ENCODE measurements at places on chromosomes 11 and 22. TPM values are rescaled to one million over a fixed set of nuclear protein-coding genes. Genes with fewer than 3 reads are reported as not detected.

DSCAML1 gene
- 0.94 TPM for total RNA-seq

DNA sequence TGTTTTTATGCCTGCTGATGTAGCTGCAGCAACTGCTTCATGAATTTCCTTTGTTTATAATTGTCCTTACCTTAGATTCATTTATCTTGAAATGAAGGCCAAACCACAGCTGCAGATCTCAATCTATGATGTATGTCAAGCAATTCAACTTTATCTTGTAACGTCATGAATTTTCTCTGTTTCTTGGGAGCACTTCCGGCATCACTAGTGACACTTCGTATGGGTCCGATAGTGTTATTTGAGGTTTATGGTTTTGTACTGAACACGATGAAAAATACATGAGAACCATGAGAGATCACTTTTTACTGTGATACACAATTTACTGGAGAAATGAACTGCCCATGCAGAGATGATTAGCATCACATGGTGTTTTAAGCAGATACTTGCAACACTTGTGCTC lies 98.5 kb downstream of the CSTPP1 start:
- no peak overlapping the region for H3K4me3 ChIP-seq
- no peaks in the 10 kb centered on the region for H3K4me1 ChIP-seq
- H3K27ac ChIP-seq = no peak overlapping the region

DNA sequence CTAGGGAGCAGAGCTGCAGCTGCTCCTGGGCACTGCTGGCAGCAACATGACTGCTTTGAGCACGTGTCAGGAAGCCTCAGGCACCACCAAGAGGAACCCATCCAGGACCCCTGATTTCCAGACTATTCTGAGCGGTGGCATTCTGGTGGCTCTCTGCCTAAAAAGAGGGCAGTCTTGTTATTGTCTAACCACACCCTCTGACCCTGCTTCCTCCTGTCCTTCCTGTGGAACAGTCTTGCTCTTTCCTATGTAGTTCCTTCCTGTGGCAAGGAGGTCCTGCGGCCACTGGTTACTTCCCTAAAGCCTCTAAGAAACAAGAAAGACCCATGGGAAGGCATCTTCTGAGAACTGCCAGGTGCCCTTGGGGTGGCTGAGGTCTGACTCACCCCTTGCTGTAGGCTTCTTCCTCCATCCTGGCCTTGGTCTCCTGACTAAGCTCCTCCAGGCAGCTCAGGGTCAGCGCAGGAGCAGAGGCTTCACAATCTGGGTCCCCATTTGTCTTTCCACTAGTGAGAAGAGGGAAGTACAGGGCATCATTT lies 13.1 kb upstream of the LYVE1 start:
- DNase-seq = no peak
- no peaks in the 10 kb centered on the region for H3K4me1 ChIP-seq
- H3K4me3 ChIP-seq = no peak overlapping the region
- no peaks in the 10 kb centered on the region for H3K36me3 ChIP-seq
- peaks cover 7% of the 10 kb centered on the region for H3K27me3 ChIP-seq

SYCE3 gene
- 1.9 TPM for total RNA-seq

DNA sequence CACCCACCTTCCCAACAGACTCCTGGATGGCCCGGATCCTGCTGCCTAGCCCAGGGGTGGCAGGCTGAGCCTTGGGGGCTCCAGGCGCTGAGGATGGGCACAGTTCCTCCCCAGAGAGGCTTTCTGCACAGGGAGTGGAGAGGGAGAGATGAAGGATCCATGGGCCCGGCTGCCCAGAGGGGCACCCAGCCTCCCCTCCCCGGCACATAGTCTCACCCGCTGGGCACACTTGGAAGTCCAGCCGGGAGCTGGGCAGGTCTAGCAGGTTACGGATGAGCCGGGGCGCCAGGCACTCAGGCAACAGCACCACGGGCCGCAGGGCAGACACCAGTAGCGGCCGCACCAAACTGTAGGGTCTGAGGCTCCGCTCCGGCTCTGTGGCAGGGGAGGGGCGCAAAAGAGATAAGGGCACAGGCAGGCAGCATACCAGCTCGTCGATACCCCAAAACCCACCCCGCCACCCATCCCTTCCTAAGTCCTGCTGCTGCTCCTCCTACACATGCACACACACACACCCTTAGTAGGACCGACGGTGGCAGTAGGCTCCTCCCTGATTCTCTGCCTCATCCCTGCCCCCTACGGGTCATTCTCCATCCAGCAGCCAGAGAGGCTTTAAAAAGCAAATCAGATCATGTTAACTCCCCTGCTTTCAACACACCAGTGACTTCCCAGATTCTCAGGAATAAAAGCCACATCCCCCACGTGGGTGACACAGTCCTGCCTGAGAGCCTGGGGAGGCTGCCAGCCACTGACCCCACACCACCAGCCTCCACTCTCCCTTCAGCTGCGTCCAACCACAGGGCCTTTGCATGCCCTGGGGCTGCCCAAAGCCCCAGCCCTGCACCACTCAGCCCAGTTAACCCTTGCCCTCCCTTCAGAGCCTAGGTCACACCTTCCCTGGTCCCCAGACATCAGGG lies 6.5 kb upstream of the MFNG start:
- peak; percentile 39 for DNase-seq
- no peak overlapping the region for H3K4me3 ChIP-seq
- no peaks in the 10 kb centered on the region for H3K27me3 ChIP-seq
- H3K4me1 ChIP-seq = peaks cover 27% of the 10 kb centered on the region
- no peaks in the 10 kb centered on the region for H3K36me3 ChIP-seq
- H3K27ac ChIP-seq = no peak overlapping the region

GRCh38 chr22:39254789-39255298 lies 10.1 kb upstream of the PDGFB start:
- peak overlapping the region; percentile 70 for H3K27ac ChIP-seq
- peak; percentile 67 for DNase-seq
- H3K4me3 ChIP-seq = peak overlapping the region; percentile 51
- H3K27me3 ChIP-seq = peaks cover 44% of the 10 kb centered on the region
- H3K4me1 ChIP-seq = peaks cover 24% of the 10 kb centered on the region
- H3K36me3 ChIP-seq = no peaks in the 10 kb centered on the region

- H3K36me3 ChIP-seq = peaks cover 2% of the 10 kb centered on the region
- peaks cover 32% of the 10 kb centered on the region for H3K4me1 ChIP-seq
- no peaks in the 10 kb centered on the region for H3K27me3 ChIP-seq
- no peak overlapping the region for H3K27ac ChIP-seq
- peak; percentile 64 for DNase-seq
- no peak overlapping the region for H3K4me3 ChIP-seq
Observed at GRCh38 chr11:95084509-95084908, 5.1 kb upstream of the ENDOD1 start.

- no peak for DNase-seq
- H3K27ac ChIP-seq = no peak overlapping the region
- H3K4me3 ChIP-seq = no peak overlapping the region
- H3K27me3 ChIP-seq = no peaks in the 10 kb centered on the region
Observed at GRCh38 chr22:49955581-49956417, 4.8 kb upstream of the PIM3 start.

DNA sequence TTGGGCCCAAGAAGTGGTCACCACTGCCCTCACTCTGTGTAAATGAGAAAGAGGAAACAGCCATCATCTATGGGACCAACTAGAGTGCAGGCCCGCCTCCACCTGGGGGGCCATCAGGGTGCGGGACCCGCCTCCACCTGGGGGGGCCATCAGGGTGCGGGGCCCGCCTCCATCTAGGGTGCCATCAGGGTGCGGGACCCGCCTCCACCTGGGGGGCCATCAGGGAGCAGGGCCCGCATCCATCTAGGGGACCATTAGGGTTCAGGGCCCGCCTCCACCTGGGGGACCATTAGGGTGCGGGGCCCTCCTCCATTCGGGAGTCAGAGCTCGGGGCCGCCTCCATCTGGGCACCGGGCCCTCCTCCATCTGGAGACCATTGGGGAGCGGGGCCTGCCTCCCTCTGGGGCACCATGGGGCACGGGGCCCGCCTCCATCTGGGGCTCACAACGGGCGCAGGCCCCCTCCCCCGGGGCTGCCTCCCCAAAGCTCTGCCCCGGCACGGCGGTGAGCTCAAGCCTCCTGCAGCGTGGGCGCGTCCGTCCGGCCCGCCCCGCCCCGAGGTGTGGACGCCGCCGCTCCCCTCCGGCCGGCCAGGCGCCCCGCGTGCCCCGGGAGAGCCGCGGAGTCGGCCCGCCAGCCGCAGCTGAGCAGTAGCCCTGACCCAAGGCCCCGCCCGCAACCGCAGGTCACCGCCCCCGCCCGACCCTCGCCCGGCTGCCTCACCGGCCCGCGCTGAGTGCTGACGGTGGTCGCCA lies 512 bp downstream of the TOLLIP start:
- peaks cover 40% of the 10 kb centered on the region for H3K4me1 ChIP-seq
- peak overlapping the region; percentile 54 for H3K27ac ChIP-seq
- no peak for DNase-seq
- peaks cover 24% of the 10 kb centered on the region for H3K36me3 ChIP-seq

WNT7B gene
- total RNA-seq = not detected

NAALADL1 gene
- 10.3 TPM for total RNA-seq

Data from activated naive CD8-positive, alpha-beta T cell treated with anti-CD3 and anti-CD28 coated beads for 36 hours (primary cell).